Activated CD4-positive, alpha-beta memory T cell treated with anti-CD3 and anti-CD28 coated beads for 36 hours (primary cell): ENCODE measurements at places on chromosomes 3 and 15. TPM values are rescaled to one million over a fixed set of nuclear protein-coding genes. Genes with fewer than 3 reads are reported as not detected.

- no peaks in the 10 kb centered on the region for H3K4me1 ChIP-seq
- peaks cover 2% of the 10 kb centered on the region for H3K36me3 ChIP-seq
- DNase-seq, result no peak
- H3K27ac ChIP-seq, result no peak overlapping the region
- H3K4me3 ChIP-seq, result no peak overlapping the region
- peaks cover 9% of the 10 kb centered on the region for H3K27me3 ChIP-seq
Observed at GRCh38 chr3:194389269-194389668, 9.8 kb downstream of the GP5 start.

- peak; percentile 43 for DNase-seq
- H3K27me3 ChIP-seq, result no peaks in the 10 kb centered on the region
- peaks cover 48% of the 10 kb centered on the region for H3K36me3 ChIP-seq
- H3K4me3 ChIP-seq, result peak overlapping the region; percentile 98
- H3K4me1 ChIP-seq, result peaks cover 52% of the 10 kb centered on the region
- H3K27ac ChIP-seq, result peak overlapping the region; percentile 99
Observed at GRCh38 chr15:92883163-92883875, 16.8 kb upstream of the CHD2 start.

DNA sequence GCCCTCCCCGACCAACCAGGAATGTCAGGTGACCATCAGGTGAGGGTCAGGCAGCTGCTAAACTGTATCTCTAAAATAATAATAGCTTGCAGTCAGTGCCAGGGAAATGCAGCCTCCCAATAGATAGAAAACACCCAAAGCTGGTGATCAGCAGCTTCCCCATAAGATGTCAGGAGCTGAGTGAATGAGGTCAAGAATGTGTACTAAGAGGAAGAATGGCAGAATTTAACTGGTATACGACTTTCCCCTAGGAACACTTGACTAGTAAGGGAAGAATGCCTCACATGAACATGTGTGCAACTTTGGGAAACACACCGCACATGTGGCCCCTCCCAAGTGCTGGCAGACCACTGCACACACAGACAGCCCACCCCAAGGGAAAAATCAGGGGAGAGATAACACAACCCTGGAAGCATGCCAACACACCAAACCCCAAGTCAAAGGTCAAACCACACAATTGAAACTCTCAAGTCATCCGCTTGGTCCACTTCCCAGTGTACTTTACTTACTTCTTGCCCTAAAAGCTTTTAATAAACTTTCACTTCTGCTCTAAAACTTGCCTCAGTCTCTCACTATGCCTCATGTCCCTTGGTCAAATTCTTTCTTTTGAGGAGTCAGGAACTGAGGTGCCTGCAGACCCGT, 806.5 kb downstream of the OTOL1 start:
- H3K4me1 ChIP-seq, result no peaks in the 10 kb centered on the region
- DNase-seq, result no peak
- no peaks in the 10 kb centered on the region for H3K36me3 ChIP-seq
- H3K27me3 ChIP-seq, result no peaks in the 10 kb centered on the region

DNA sequence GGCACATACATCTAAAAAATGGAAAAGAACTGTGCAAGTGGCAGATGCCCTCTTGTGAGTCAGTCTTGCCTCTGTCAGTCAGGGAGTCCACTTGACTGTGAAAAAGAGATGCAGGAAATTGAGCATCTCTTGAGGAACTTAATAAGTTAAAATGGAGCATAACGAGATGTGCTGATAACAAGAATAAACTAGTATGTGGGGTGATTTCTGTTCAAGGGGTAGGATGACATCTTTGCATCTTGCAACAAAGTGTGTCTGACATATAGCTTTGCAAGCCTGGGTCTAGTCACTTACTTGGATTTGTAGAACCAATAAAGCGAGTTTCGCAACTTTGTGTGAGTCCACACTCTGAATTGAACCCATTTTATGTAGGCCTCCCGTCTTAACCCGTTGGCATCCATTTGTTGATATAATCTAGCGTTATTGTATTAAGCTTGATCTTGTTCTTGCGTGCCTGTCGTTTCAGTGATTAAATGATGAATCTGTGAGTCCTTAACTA, 2.2 kb downstream of the USP3 start:
- H3K4me1 ChIP-seq, result peaks cover 77% of the 10 kb centered on the region
- no peaks in the 10 kb centered on the region for H3K27me3 ChIP-seq
- H3K36me3 ChIP-seq, result peaks cover 4% of the 10 kb centered on the region
- peak overlapping the region; percentile 90 for H3K4me3 ChIP-seq

DNA sequence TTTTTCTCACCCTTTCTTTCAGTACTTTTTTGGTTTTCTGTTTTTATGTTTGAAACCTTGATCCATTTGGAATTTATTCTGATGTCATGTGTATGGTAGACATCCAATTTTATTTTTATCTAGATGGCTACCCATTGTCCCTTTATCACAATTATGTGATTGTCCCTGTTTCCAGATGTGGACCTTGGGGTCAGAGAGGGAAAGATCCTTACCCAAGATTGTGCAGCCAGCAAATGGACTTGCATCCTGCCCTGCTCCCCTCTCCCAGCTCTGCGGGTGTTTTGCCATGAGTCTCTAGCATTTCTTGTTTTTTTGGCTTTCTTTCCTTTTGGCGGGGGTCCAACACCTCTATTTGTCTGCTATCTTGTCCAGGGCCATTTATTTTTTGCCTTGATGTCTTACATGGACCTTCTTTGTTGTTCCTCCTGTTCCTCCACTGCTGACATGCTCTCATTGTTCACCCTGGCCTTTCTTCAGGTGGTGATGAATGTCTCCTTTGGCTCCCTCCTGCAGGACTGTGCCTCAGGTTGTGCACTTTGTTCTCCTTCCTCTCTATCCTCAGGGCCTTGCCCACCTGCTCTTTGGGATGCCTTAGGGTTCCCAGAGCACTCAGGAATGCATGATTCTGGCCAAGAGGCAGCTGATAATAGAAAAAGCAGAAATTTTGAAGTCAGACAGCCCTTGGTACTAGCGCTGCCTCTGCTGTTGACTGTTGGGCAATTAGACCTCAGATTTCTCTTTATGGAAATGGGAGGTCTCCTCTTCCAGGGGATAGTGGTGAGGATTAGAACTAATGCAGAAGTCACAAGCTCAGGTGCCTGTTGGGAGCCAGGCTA, 84.3 kb downstream of the EEFSEC start:
- H3K4me3 ChIP-seq, result no peak overlapping the region
- no peaks in the 10 kb centered on the region for H3K27me3 ChIP-seq
- H3K27ac ChIP-seq, result no peak overlapping the region
- H3K36me3 ChIP-seq, result no peaks in the 10 kb centered on the region
- peaks cover 2% of the 10 kb centered on the region for H3K4me1 ChIP-seq

DNA sequence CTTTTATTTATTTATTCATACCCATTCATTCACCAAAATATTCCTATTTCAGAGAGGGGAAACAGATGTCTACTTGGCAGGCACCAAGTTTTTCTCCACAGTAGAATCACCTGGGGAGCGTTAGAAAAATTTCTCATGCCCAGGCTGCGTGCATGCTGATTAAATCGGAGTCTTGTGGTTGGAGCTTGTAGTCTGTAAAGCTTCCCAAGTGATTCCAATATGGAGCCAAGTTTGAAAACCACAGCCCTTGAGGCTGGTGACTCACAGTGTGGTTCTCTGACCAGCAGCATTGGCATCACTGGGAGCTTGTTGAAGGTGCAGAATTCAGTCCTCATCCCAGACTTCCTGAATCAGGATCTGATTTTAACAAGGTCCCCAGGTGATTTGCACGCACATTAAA, 49.7 kb downstream of the PDHB start:
- no peak overlapping the region for H3K4me3 ChIP-seq
- no peak for DNase-seq
- no peak overlapping the region for H3K27ac ChIP-seq
- H3K36me3 ChIP-seq, result peaks cover 8% of the 10 kb centered on the region
- no peaks in the 10 kb centered on the region for H3K27me3 ChIP-seq

GRCh38 chr3:123126031-123126430, 59.2 kb downstream of the PDIA5 start:
- no peak for DNase-seq
- H3K4me1 ChIP-seq, result no peaks in the 10 kb centered on the region
- peaks cover 38% of the 10 kb centered on the region for H3K36me3 ChIP-seq
- H3K27ac ChIP-seq, result no peak overlapping the region
- H3K27me3 ChIP-seq, result no peaks in the 10 kb centered on the region

- H3K27ac ChIP-seq, result peak overlapping the region; percentile 80
- peak overlapping the region; percentile 38 for H3K4me3 ChIP-seq
- no peaks in the 10 kb centered on the region for H3K27me3 ChIP-seq
- peak; percentile 53 for DNase-seq
Observed at GRCh38 chr3:195182470-195182795, 88.5 kb downstream of the XXYLT1 start.

- H3K27me3 ChIP-seq, result no peaks in the 10 kb centered on the region
- DNase-seq, result no peak
- no peak overlapping the region for H3K27ac ChIP-seq
Observed at GRCh38 chr3:53180305-53181023, 19.5 kb downstream of the PRKCD start.

ARNT2 gene
- total RNA-seq, result 0.10 TPM

HMCES gene
- 61.5 TPM for total RNA-seq

ZKSCAN7 gene
- 1.7 TPM for total RNA-seq
